ENCODE measurements at places on chromosomes 5 and 9.
A peak's percentile ranks its signal among the peaks of the same experiment; 100 is the strongest.

DNA sequence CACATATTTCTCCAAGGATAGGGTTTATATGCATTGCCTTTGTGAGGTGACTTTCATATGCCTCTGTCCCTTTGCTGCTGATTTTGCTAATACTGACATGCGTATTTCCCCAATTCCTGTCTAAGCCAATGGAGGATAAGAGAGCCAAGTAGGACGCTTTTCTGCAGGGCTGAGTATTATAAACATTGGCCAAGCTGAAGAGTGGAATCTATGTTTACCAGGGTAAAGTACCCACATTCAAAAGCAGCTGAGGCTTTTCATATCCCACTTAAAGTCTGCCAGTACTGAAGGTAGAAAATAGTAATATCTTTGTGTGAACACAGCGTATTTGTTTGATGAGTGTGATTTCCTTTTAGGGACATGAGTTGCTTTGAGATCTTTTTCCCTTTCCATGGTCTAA, 128.8 kb upstream of the GPR151 start:
- no peak for DNase-seq

DNA sequence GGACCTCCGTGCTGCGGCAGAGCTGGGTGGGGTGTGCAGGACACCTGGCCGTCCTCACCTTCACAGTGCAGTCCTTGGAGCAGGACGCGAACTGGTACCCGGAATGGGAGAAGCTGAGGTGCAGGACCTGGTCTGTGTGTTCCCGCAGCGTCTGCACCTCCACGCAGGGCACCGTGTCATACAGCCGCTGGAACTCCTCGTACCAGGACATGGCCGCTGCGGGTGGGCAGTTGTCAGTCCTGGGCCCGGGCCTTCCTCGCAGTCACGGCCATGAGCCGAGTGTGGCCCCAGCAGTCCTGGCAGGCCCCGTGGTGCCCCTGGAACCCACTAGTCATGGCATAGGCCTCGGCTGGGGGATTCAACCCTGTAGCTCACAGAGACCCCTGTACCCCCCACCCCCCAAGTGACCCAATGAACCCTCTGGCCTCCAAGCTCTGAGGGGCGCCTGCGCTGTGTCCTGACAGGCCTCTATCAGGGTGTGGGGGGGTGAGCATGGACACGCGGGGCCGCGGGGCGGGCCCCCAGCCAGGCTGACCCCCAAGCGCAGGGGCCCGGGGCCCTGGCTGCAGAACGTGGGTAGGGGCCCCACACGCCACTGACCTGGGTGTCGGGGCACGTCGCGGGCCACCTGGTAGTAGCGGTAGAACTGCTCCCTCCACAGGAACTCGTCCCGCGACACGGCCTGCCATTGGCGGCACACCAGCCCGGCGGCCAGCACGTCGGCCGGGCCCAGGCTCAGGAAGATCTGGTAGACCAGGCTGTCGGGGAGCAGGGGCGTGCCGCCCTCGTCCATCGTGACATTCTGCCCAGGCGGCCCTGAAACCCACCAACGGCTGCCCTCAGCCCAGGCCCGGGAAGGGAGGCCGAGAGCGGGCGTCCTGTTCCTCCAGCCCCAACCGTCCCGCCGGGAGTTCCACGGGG, 987 bp downstream of the FBXW5 start:
- DNase-seq, result no peak

GRCh38 chr5:100762108-100762507, 141.0 kb downstream of the ST8SIA4 start:
- DNase-seq, result no peak

DNA sequence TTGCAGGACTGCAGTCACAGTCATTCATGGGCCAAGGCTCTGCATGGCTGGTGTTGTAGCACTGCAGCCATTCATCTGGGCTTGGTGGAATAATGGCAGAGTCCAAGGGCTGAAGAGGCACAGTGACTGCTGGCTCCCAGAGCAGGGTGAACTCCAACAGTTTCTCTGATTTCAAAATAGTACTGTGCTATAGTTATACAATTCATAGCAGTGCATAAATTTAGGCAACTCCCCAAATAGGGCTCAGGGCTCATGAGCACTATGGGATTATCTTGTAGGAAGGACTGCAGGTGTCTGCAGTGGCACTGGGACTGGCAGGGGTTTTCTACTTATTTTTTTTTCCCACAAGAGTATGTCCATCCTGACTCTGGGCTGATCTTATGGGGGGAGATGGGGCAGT, 642.5 kb upstream of the SGCD start:
- no peak for DNase-seq

DNA sequence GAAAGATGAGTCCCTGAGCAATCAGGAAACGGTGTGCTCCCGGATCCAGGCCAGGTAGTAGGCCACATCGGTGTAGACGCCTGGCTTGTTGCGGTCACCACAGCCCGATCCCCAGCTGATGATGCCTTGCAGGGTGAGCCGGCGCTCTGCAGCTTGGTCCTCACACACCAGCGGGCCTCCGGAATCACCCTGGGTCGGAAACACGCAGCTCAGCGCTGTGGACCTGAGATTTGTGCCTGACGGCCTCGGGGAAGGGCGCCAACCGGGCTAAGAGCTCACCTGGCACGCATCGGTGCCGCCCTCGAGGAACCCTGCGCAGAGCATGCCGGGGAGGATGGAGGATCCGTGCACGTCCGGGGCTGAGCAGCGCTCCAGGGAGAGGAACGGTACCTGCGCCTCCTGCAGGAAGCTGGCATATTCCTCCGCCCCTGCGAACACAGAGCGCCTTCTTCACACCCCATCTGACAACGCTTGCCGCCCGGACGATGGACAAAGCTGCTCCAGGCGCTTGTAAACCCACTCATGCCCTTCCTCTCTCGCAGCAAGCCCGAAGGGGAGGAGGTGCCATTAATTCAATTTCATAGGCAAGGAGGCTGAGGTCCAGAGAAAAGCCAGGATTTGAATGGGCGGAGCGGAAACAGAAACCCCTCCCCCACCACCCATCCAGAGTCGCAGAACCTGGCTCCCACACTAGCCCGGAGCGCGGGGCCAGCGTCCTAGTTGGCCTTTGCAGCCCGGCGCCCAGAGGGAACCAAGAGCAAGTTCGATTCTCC, 2.0 kb upstream of the PFN3 start:
- DNase-seq, result no peak

DNA sequence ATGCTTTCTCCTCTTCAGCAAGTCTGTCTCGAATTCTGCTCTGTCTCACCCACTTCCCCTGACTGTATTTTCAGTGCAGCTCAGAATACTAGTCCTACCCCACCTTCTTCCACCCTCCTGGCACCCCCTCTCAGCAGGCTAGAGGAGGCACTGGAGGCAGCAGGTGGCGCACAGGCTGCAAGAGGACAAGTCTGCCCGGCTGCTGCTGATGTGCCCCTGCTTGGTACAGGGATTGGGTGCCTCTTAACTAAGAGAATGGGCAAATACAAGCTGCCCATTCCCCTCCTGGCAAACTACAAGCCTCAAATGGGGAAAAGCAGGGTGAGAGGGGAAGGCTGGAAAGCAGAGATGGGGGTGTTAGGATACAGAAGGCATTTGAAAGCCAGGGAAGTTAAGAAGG, 5.1 kb downstream of the TLN1 start:
- no peak for DNase-seq

GRCh38 chr9:10678010-10678409, 65.2 kb upstream of the PTPRD start:
- no peak for DNase-seq

DNA sequence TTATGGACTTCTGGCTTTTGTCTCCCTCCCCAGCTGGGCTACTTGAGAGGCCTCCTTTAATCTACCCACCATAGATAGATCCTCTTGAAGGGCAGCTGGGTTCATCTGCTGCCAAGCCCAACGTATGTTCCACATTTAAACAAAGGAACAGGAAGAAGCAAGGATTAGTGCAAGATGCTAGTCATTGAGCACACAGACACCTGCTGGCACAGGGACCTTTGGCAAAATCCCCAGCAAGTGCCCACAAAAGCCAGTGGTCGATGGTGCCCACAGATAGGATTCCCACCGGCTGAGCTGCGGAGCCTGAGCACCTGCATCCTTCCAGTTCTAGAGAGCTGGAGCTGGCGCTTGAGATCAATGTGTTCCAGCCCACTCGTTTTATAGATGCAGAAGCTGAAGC, 57.7 kb upstream of the SHB start:
- no peak for DNase-seq

- DNase-seq, result no peak
Observed at GRCh38 chr5:125326150-125326510, 579.7 kb upstream of the ZNF608 start.

DNA sequence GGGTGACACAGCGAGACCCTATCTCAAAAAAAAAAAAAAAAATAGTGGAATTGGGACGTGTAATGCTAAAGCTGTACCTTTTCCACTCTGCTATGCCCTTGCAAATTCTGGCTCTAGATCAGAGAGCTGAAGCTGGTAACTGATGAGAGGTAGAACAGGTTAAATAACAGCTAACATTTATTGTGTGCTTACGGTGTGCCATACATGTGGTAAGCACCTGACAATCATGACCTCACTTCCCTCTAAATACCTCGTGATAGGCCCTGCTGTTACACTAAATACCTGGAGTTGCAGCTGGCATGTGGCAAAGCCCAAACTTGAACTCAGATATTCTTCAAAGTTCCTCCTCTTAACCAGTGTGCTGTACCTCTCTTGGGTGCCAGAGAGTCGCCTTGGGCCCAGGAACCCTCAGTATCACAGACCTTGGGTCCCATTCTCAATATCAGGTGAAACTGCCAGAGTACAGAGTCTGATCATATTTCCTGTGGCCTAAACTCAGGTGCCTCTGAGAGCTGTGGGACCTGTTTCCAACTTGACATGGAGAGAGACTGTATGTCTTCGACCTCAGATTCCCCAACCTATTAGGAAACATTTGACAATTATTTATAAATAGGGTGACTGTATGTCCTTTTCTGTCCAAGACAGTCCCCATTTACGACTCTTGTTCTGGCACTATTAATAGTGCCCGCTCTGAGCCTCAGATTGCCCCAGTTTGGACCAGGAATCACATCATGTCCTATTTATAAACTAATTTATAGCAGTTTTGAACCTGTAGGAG, 4.8 kb downstream of the ARL10 start:
- no peak for DNase-seq

GRCh38 chr5:10064546-10065195, 185.0 kb downstream of the ATPSCKMT start:
- DNase-seq, result no peak

DNA sequence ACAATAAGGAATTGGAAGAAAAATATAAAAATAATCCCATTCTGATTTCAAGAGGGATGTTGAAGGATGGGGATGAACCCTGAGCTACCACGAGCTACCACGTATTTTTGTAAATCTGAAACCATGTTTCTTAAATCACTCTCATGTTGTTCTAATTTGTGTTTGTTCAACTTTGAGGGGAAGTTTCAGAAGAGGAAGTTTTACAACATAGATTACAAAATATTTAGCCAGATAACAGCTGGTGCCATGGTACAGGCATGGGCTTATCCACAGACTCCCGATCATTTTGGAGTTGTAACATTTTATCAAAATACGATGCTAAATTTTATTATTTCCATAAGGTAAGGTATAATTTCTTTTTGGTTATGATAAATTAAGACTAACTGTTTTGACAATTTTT, 15.2 kb downstream of the CCDC125 start:
- no peak for DNase-seq

GRCh38 chr5:55969956-55970355, 24.8 kb downstream of the IL6ST start:
- no peak for DNase-seq

DNA sequence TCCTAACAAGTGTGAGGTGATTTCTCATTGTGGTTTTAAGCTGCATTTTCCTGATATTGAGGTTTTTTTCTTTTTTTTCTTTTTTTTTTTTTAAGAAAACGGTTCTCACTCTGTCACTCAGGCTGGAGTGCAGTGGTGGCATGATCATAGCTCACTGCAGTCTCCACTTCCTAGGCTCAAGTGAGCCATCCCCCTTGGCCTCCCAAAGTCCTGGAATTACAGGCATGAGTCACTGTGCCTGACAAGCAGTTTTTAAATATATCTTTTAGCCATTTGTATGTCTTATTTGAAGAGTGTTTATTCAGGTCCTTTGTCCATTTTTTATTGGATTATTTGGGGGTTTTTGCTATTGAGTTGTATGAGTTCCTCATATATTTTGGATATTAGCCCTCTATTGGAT, 53.8 kb downstream of the GCNT1 start:
- no peak for DNase-seq

DNA sequence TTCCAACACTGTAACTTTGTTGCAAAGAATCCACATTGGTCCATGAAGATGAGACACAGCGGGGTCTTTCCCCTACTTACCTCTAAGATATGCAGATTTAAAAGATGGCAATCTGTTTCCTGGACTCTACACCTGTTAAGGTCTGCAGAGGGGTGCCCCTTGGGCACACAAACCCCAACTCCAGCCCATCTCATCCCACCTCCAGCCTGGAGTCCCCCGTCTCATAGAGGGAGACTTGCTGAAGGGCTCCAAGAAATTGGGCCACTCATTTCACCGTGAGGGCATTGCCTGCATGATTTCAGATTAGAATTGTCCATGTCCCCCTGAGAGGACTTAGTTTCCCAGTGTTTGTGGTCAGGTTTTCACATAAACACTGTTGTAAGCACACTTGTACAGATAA, 365.7 kb downstream of the IRX2 start:
- DNase-seq, result no peak

- no peak for DNase-seq
Observed at GRCh38 chr9:134337469-134337868, 11.2 kb downstream of the RXRA start.

DNA sequence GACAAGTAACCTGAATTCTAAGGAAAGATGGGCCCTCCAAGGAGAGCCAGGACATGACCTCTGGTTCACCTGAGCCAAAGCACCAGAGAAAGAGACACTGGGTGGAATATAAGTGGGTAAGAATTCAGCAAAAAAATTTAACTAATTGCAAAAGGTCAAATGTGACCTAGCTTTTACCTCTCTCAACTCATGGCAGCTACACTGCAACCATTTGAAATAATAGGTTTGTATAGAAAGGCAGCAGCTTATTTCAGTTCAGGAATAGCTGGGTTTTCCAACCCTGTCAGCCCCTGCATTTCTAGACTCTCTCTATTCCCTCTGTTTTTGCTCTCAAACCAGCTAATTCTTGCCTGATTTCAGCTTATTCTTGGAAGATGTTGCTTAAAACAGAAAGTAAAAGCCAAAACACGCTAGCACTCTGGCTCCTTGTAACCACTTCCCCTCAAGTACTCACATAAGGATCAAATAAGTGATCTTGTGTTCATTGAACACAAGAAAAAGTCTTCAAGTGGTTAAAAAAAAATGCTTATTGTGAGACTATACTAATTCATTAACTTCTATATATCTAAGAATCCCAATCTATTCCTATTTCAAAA, 101.1 kb upstream of the NR4A3 start:
- no peak for DNase-seq

- DNase-seq, result peak; percentile 67
Observed at GRCh38 chr5:139966856-139967255, 76.2 kb downstream of the NRG2 start.

DNA sequence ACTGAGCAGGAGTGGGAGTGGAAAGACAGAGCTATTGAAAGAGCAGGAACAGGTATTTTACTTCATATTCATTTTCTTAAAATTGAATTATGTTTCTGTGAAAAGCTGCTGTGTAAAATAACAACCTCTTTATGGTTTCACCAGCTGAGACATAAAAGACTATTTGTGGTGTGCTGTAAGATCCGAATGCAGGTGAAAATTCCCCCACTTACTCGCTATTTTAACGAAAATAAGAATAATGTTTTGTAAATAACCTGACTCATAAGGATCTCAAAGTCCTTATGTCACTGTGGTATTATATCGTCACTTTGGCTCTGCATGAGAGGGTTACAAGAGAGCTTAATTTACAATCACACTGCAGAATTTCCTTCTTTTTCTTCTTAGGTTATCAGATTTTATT, 65.3 kb upstream of the NFIB start:
- no peak for DNase-seq

GRCh38 chr5:1858436-1858835, 24.3 kb downstream of the IRX4 start:
- DNase-seq, result no peak
